ENCODE measurements at places on chromosomes 2 and 18. TPM values are rescaled to one million over a fixed set of nuclear protein-coding genes. Genes with fewer than 3 reads are reported as not detected.
A peak's percentile ranks its signal among the peaks of the same experiment; 100 is the strongest.

DNA sequence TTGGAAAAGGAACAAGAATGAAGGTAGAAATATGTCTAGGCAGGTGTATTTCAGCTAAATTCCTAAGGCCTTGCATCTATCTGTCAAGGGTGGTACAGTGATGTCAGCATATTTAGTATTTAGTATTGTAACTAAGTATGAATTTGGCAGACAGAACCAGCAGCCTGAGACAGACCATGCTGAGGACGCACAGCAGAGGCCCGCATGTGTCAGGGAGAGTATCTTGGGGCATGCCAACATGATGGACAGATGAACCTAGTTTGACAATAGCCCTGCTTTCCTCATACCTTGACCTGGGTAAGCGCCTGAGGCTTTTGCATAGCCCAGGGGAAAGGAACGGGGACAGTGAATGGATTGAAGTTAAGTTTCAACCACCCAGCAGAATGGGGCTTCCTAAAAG lies 33.8 kb upstream of the OSR1 start:
- no peak for DNase-seq
- H3K4me3 ChIP-seq: no peak overlapping the region
- H3K27me3 ChIP-seq: peaks cover 4% of the 10 kb centered on the region
- no peak overlapping the region for H3K27ac ChIP-seq

DNA sequence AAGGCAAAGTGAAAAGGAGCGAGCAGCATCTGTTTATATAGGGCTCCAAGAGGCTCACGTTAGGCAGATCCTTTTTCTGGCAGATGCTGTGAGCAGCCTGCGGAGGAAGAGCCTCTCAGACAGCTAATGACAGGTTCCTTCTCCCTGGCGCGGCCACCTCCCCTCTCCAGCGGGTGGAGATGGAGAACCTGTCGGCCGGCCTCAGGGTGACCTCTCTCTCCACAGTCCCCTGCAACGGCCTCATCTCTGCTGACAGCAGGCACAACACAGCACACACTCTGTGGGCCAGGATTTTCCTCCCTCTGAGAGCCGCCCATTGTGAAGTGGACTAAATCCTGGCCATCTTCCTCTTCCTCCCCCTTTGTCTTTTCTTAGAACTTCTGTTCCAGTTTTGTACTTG lies 119.8 kb downstream of the PRKCE start:
- DNase-seq: peak; percentile 4
- no peaks in the 10 kb centered on the region for H3K27me3 ChIP-seq
- H3K36me3 ChIP-seq: no peaks in the 10 kb centered on the region
- H3K4me1 ChIP-seq: peaks cover 49% of the 10 kb centered on the region
- H3K4me3 ChIP-seq: peak overlapping the region; percentile 11
- peak overlapping the region; percentile 96 for H3K27ac ChIP-seq

DNA sequence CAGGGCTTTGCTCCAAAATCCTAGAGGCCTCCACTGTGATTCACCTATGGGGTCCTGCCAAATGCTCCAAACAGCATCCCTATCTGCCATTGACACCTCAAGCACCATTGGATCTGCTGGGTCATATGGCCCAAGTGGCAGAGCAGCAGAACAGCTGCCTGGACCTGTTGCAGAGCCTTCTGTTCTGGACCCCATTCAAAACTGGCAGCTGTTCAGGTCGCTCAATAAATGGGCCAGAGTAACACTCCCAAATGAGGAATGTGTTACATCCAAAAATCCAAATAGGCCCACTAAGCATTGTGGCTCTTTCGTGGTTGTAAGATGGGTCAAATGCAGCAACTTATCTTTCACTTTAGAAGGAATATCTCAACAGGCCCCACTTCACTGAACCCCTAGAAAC lies 783.6 kb downstream of the DCDC2C start:
- no peak overlapping the region for H3K4me3 ChIP-seq
- H3K4me1 ChIP-seq: no peaks in the 10 kb centered on the region
- no peaks in the 10 kb centered on the region for H3K27me3 ChIP-seq
- H3K27ac ChIP-seq: no peak overlapping the region
- H3K36me3 ChIP-seq: peaks cover 13% of the 10 kb centered on the region

GRCh38 chr18:74390900-74391299 lies 66.2 kb downstream of the DIPK1C start:
- H3K36me3 ChIP-seq: no peaks in the 10 kb centered on the region
- DNase-seq: no peak
- H3K4me3 ChIP-seq: no peak overlapping the region
- H3K4me1 ChIP-seq: no peaks in the 10 kb centered on the region
- H3K27me3 ChIP-seq: peaks cover 7% of the 10 kb centered on the region
- no peak overlapping the region for H3K27ac ChIP-seq

DNA sequence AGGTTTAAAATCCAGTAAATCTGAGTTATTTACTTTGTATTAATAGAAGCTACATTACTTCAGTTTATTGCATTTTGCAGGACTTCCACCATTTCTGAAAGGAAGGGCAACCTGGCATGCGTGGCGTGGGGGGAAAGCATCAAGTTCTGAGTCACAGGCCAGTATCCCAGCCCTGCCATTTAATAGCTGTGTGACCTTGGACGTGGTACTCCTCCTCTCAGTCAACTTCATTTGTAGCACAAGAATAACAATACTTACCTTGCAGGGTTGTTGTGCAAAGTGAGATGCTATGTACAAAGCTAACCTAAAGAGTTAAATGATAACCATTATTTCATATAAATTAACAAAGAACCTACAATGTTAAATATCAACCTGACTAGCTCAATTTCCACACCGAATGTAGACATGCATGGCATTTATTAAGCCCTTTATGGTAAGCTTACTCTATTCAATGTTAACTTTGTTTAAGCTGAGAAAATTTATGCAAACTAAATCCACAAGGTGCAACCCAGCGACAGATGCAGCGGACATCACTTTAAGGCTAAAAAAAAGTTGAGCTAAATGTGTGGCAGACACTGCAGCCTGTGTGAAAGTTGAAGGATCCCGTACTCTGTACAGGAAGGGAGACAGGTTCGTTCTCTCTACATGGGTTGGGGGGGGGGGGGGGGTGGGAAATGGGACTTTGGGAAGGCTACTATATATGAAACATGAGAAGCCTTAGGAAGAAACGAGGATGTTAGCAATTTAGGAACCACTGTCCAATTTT lies 17.2 kb upstream of the STPG4 start:
- peak overlapping the region; percentile 97 for H3K4me3 ChIP-seq
- peaks cover 14% of the 10 kb centered on the region for H3K27me3 ChIP-seq
- H3K36me3 ChIP-seq: peaks cover 12% of the 10 kb centered on the region
- DNase-seq: no peak
- peak overlapping the region; percentile 24 for H3K27ac ChIP-seq

DNA sequence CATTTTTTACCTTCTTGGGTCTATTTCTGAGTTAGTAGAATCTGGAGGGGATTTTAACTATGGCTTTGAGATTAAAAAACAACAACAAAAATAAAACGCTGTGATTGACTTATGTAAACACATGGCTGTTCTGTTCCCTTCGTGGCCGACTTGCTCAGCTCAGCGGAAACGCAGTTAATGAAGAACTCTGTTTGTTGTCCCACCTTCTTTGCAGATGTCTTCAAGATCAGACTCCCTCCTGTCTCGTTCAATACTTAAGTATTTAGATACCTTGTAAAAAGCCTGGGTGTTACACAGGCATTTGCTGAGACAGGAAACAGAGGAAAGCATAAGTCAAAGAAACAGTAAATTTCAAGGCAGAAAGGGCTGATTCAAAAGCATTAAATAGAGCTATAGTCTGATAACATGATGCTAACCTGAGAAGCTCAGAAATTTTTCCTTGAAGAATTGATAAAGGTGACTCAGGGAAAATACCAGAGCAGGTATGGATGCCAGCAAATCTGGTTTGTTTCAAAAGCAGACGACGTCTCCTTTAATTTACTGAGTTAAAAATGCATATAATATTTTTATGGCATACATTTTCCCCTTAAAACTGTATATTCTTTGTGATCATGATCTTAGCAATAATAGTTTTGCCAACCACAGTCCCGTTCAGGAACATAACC lies 21.7 kb upstream of the POLI start:
- no peak for DNase-seq
- H3K36me3 ChIP-seq: no peaks in the 10 kb centered on the region
- peaks cover 24% of the 10 kb centered on the region for H3K4me1 ChIP-seq
- H3K27ac ChIP-seq: peak overlapping the region; percentile 60
- H3K27me3 ChIP-seq: no peaks in the 10 kb centered on the region

DNA sequence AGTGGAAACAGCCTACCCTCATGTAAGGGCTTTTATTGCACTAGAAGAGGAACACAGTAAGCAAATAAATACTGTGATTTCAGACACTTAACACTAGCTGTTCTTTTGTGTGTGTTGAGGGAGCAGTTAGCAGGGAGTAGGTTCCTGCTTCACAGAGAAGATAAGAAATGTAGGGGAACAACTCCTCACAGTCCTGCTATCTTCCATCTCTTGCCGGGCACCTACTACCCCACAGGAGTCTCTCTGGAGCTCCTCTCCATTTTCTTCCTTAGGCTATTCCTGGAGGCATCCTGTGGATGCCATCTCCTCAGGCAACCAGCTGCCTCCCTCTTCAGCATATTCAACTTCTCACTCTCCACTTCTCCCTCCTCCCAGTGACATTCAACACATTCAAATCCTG lies 145.0 kb downstream of the SRBD1 start:
- no peaks in the 10 kb centered on the region for H3K27me3 ChIP-seq
- H3K4me1 ChIP-seq: peaks cover 19% of the 10 kb centered on the region
- DNase-seq: no peak
- no peak overlapping the region for H3K27ac ChIP-seq
- no peak overlapping the region for H3K4me3 ChIP-seq

DNA sequence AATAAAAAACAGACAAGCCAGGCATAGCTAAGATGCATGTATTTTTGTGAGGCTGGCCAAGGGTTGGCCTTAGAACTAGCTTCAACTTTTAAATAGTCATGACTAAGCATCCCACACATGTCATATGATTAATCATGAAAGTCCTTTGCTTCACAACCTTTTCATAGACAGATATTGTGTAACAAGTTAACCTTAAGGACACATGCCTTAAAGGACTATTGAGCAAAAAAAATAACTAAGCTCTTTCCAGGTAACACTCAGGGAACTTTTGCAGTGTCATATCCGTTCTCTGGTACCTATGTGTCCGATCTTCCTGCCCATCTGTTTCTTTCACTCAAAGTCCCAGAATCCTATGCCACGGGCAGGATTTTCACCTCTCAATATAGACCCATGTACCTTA lies 498.4 kb downstream of the STK39 start:
- no peak overlapping the region for H3K4me3 ChIP-seq
- DNase-seq: no peak
- H3K4me1 ChIP-seq: peaks cover 6% of the 10 kb centered on the region

The MTCL1 gene
- 18.4 TPM for total RNA-seq

The ANKRD30BL gene
- not detected for total RNA-seq

GRCh38 chr18:34659579-34660517 lies 50.2 kb upstream of the DTNA start:
- H3K27me3 ChIP-seq: no peaks in the 10 kb centered on the region
- H3K36me3 ChIP-seq: no peaks in the 10 kb centered on the region
- DNase-seq: peak; percentile 41
- H3K4me3 ChIP-seq: no peak overlapping the region

DNA sequence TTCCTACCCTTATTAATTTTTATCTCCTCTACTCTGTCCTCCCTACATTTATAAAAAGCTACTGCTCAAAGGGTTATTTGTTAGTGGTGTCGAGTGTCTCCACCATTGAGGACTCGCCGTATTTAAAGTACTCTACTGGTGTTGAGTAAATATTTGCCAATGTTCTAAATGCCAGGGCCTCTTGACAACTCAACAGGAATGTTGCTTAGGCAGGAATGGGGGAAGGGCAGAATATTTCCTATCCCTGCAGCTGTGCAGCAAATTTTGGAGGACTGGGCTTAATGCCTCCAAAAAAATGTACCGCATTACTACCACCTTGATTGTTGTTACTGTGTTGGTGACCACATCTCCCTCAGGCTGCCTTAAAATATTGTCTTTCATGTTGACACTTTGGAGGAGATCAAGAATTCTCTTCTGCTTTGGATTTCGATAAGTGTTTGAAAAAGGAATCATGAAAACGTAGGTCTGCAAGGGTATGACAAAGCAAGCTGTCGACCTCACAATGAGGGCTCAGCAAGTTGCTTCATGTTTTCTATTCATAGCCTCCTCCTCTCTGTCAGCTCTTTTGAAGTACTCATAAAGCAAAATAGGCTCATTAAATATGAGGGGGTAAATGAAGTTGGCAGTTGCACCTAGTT lies 84.3 kb downstream of the EFEMP1 start:
- H3K27me3 ChIP-seq: no peaks in the 10 kb centered on the region
- no peak overlapping the region for H3K27ac ChIP-seq
- H3K4me3 ChIP-seq: no peak overlapping the region

The NTSR2 gene
- not detected for total RNA-seq

GRCh38 chr2:159755014-159755413 lies 42.7 kb downstream of the MARCHF7 start:
- no peak overlapping the region for H3K27ac ChIP-seq
- no peak overlapping the region for H3K4me3 ChIP-seq
- no peaks in the 10 kb centered on the region for H3K4me1 ChIP-seq
- peaks cover 23% of the 10 kb centered on the region for H3K36me3 ChIP-seq
- no peak for DNase-seq
- no peaks in the 10 kb centered on the region for H3K27me3 ChIP-seq

DNA sequence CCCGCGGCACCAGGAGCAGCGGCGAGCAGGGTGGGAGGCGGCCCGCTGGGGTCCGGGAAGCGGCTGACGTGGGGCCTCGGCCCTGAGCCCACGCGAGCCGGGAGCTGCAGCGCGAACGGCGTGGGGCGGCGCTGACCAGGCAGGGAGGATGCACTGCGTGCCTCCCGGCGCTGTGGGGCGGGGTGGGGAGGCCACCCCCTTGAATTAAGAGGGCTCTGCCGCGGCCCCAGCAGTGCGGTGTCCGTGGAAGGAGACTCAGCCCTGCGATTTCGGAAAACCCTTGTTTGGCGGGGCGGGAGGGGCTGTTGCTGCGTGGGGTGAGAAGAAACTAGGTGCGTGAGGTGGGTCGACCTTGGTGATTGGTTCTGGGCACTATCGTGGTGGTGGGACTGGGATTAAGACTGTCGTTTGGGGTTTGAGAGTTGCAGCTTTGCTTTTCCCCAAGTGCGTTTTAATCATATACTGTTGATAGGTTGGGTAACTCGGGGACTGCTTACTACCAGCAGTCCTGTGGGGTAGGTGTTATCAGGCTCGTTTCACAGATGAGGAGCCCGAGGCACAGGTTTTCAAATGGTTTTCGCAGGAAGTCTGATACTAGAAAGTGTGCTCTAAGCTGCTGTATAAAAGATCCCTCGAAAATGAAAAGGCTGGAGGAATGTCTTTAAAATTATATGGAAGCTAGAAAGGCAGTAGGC lies 722 bp downstream of the ACSL3 start:
- H3K4me1 ChIP-seq: peaks cover 18% of the 10 kb centered on the region
- H3K27me3 ChIP-seq: no peaks in the 10 kb centered on the region
- no peaks in the 10 kb centered on the region for H3K36me3 ChIP-seq
- DNase-seq: no peak
- H3K4me3 ChIP-seq: no peak overlapping the region

The ZNF396 gene
- total RNA-seq: 3.6 TPM

Measured in neural crest cell (in vitro differentiated cells).